ENCODE measurements at places on chromosomes 12 and 14.

- no peak for DNase-seq
Observed at GRCh38 chr12:28568704-28569103, 378.4 kb downstream of the CCDC91 start.

GRCh38 chr14:100336618-100337530, 13.7 kb downstream of the SLC25A47 start:
- DNase-seq, result no peak

- DNase-seq, result no peak
Observed at GRCh38 chr12:12081836-12082497, 11.2 kb downstream of the BCL2L14 start.

GRCh38 chr12:6182279-6182898, 17.8 kb upstream of the CD9 start:
- no peak for DNase-seq

DNA sequence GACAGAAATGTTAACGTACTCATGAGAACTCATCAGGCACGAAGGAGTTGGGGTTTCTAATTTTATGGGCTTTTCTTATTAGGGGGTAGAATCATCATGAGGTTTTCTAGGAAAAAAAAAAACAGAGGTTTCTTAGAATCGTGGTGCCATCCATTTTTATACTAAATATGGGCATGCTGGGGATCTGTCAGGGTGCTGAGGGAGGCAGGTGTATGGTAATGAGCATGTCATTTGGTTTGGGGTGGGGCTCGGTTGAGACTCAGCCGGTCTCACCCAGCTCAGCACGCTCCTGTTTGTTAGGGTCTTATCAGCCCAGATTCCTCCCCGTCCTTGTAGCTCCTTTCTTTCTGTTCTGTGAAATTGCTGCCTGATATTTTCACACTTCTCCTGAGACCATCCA, 98.2 kb downstream of the DICER1 start:
- DNase-seq, result no peak

GRCh38 chr14:90509403-90509802, 112.6 kb downstream of the CALM1 start:
- no peak for DNase-seq

GRCh38 chr12:43812926-43813325, 6.8 kb upstream of the TWF1 start:
- DNase-seq, result no peak

- no peak for DNase-seq
Observed at GRCh38 chr12:107439026-107439738, 246.4 kb upstream of the PWP1 start.

- DNase-seq, result no peak
Observed at GRCh38 chr12:3416670-3417069, 74.3 kb upstream of the PRMT8 start.

DNA sequence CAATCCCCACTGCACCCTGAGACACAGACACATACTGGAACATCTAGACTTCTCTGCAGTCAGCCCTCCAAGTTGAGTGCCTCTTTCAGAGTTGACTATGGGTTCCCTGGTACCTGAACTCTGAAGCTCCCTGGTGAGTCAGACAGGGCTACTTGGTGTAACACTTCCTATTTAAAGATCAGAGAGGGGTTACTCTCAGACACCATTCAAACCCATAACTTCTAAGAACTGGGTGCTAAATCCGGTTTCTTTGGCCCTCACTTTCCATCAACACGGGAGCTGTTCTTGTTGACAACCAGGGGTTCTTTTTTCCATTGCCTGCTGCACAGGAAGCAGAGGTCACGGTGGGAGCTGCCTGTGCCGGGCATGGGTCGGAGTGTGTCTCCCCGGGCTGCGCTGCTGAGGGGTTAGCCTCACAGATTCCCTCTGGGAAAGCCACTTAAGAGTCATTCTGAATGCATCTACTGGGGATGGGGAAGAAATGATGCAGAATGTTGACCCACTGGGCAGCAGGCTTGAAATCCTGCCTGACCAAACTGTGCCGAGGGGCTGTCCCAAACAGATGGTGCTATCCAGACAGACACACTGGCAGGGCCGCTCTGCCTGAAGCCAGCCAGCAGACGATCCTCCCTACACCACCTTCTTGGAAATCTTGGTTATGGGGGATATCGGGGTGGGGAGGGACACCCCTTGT, 74.1 kb downstream of the PITPNM2 start:
- DNase-seq, result peak; percentile 37

DNA sequence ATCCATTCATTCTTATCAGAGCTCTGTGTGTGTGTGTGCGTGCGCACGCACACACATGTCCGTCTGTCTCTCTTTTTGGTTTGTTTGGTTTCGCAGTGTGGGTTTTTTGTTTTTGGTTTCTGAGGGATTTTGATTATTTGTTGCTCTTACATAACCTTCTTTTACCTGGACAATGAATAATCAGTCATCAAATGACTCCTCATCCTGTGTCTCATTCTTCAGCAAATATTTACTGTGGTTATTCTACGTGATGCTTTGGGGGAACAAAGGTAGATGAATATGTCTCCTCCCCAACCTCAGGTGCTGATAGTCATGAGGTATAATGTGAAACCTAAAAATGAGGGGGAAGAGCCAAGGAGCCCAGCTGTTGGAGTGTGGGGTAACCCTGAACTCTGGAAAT, 92.4 kb downstream of the SAMD4A start:
- DNase-seq, result no peak

DNA sequence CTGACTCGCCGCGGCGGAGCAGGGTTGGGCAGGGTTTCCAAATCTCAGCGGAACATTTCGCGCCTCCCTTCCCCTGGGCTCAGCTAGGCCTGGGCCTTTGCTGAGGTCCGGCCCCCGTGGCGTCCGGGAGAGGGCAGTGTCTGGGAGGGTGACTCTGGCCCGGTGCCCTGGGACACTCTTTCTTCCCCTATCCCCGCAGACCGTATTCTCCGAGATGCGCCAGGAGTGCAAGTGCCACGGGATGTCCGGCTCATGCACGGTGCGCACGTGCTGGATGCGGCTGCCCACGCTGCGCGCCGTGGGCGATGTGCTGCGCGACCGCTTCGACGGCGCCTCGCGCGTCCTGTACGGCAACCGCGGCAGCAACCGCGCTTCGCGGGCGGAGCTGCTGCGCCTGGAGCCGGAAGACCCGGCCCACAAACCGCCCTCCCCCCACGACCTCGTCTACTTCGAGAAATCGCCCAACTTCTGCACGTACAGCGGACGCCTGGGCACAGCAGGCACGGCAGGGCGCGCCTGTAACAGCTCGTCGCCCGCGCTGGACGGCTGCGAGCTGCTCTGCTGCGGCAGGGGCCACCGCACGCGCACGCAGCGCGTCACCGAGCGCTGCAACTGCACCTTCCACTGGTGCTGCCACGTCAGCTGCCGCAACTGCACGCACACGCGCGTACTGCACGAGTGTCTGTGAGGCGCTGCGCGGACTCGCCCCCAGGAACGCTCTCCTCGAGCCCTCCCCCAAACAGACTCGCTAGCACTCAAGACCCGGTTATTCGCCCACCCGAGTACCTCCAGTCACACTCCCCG, 3.0 kb downstream of the WNT1 start:
- DNase-seq, result peak; percentile 36

GRCh38 chr12:33944703-33945437, 77.4 kb upstream of the ALG10 start:
- no peak for DNase-seq

- peak; percentile 89 for DNase-seq
Observed at GRCh38 chr14:75063491-75064204, at the start of gene ACYP1. Gene ACYP1 (minus strand): TSS chr14:75064024. CDS start chr14:75063553, 471 bp downstream.

- DNase-seq, result no peak
Observed at GRCh38 chr12:119949594-119949993, 39.4 kb upstream of the BICDL1 start.

GRCh38 chr14:96042248-96042930, 3.2 kb downstream of the C14orf132 start:
- no peak for DNase-seq

- DNase-seq, result no peak
Observed at GRCh38 chr12:44433659-44434058, 442.5 kb downstream of the NELL2 start.

DNA sequence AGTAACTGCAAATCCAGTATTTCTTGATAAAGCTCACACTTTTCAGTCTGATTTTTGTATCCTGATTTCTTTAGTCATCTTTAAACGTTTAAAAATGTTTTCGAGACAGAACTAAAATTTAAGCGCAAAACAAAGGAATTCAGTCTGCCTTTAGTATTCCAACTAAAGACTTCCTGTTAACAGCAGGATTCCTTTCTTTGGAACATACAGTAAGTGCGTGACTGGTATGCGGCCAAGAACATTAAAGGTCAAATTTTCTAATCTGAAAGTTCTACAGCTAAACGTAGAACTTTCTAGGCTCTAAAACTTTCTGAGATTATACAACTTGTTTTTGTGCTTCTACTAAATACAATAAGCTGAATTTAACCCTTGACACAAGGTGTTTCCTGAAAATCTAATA, 9.9 kb downstream of the SAV1 start:
- DNase-seq, result no peak

- DNase-seq, result no peak
Observed at GRCh38 chr12:103676893-103677292, 89.8 kb downstream of the STAB2 start.

DNA sequence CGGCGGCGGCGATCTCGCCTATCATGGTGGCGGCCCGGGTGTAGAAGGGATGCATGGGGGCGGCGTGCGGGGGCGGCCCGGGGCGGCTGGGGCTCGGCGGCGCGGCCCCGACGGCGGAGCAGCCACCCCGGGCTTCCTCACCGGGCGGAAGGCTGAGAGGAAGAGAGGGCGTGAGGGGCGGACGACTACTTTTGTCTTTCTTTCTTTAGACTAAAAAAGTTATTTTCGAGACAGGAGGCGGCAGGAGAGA, 240 bp downstream of the BTG1 start:
- no peak for DNase-seq

- no peak for DNase-seq
Observed at GRCh38 chr14:54353694-54354093, 43.1 kb upstream of the CDKN3 start.

GRCh38 chr12:12736759-12737676, 19.9 kb downstream of the CDKN1B start:
- peak; percentile 55 for DNase-seq

DNA sequence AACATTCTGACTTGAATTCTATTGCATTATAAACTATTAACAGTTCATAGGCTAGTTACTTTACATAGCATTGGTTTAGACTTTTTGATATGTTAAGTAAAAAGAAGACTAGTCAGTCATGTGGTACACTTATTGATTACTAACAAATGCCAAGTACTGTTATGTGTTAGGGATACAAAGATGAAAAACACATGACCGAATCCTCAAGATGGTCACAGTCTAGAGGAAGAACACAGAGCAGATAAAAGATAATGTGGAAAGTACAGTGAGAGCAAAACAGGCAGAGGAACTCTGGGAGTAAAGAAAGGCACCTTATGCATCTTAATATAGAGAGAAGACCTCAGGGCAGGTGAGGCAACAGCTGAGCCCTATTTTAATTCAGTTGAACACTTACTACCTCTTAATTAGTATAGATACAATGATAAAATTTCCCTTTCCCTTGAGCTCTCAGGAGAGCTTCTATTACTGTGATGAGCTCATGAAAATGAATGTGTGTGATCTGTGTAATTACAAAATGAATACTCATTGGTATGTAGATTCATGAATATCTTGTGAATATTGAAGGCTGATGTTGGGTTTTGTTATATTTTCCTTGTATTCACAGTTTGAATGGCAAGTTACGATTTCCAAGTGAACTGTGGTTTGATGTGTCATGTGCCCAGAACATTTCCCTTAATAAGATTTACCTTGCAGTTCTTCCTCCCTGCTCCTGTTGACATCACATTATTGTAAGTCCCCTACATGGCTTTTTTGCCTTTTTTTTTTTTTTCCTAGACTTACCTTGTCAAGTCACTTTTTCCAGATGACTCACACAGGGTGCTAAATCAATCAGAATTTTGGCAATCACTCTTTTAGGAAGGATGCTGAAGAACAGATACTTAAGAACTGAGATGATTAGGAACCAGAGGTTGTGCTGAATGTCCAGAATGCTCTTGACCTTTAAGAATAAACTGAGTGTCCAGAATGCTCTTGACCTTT, 29.5 kb upstream of the MSRB3 start:
- DNase-seq, result no peak

- DNase-seq, result no peak
Observed at GRCh38 chr12:85874031-85874461, at the start of gene NTS. Gene NTS (plus strand): TSS chr12:85874295. CDS start chr12:85874404, 109 bp downstream.

DNA sequence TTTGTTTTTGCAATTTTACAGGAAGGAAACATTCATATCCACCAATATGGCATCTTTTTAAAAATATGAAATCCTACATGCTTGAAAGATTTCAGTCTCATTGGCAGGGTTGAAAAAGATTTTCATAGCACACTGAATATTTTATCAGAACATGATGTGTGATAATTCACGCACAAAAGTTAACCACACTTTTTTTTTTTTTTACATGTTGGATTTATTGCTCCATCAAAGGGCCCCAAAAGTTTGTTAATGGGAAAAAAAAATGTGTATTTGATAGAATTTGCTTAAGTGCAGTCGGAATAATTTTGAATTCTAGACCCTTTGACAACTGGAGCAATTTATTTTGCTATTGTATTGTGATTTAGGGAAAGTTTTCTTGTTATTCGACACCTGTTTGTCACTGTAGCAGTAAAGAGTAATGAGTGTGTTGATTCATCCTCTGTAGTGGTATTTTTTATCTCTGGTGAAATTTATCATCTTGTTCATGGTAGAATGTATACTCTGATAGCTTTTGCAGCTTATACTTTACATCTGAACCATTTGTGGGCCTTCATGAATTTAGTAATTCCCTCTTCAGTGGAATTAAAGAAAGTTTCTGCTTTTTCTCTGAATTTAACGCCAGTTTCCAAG, 1.1 kb downstream of the EML1 start:
- DNase-seq, result no peak

DNA sequence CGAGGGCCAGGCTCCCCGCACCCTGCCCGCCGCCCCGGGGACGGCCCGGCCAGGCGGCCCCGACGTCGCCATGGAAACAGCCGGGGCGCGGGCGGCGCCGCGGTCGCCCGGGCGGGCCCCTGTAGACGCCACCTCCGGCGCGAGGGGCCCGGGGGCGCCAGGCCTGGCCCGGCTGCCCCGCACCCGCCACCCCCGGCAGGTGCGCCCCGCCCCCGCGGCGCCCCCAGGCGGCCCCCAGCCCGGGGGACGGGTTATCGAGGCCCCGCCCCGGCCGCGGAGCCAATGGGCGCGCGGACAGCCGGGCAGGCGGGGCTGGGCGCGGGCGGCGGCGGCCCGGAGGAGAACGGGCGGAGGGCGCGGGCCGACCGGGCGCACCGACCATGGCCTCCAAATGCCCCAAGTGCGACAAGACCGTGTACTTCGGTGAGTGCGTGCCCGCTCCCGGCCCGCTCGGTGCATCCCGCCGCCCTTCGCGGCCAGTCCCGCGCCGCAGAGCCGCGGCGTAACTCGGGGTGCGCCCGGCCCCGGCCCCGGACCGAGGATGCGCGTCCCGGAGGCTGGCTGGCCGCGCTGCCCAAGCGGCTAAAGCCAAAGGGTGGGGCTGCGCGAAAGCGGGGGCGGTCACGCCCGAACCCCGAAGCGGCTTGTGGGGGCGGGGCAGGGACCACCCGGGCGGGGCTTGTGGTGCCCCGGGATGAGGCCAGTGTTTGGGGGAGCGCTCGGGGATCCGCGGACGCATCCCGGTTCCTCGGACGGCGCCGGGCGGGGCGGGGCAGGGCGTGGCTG, at the start of gene CRIP2:
Gene CRIP2, plus strand, starts transcription at position 339 of the 786 bp plus-strand sequence. Its CDS starts 42 bp downstream, at position 381.
- no peak for DNase-seq

GRCh38 chr14:49019467-49020115, 566.6 kb downstream of the RPS29 start:
- DNase-seq, result no peak

All from activated gamma-delta T cell treated with Interleukin-2 at 50 U/mL for 16 hours (primary cell).